ENCODE measurements at places on chromosomes 7 and 10.

- DNase-seq = no peak
Measured at GRCh38 chr7:66047426-66047825, 28.2 kb upstream of the ASL start.

- DNase-seq = no peak
Measured at GRCh38 chr7:81094952-81095351, 176.1 kb upstream of the SEMA3C start.

DNA sequence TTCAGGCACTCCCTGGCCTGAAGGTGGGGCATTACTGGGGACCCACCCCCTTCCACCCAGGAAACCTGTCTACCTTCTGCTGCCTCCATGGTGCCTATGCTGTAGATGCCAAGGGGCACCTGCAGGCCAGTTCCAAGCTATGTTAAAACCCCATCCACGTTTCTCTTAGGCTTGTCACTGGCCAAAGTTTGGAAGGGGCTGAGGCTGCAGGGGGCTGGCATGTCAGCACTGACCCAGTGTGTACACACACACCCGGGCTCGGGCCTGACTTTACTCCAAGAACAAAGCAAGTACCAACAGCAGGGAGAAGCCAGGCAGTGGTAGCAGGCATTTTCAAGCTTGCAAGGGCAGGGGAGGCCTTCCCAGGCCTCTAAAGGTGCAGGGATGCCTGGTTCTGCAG, 53.8 kb upstream of the PCDH15 start:
- DNase-seq = no peak

DNA sequence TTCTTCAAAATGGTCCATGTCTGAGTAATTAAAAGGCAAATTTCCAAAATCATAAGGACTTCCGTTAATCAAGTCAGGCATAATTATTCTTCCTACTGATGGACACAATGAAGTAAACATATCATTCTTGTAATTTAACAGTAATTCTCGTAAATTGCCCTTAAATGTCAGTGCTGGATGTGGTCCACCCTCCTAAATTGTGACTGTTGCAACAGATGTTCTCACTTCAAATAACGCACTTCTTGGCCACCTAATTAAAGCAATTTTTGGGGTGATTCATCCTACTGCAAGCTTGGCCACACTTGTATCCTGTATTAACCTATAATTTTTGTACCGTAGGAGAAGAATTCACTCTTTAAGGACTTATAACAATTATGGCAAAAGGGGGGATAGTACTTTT, 1.9 kb downstream of the COL1A2 start:
- DNase-seq = no peak

DNA sequence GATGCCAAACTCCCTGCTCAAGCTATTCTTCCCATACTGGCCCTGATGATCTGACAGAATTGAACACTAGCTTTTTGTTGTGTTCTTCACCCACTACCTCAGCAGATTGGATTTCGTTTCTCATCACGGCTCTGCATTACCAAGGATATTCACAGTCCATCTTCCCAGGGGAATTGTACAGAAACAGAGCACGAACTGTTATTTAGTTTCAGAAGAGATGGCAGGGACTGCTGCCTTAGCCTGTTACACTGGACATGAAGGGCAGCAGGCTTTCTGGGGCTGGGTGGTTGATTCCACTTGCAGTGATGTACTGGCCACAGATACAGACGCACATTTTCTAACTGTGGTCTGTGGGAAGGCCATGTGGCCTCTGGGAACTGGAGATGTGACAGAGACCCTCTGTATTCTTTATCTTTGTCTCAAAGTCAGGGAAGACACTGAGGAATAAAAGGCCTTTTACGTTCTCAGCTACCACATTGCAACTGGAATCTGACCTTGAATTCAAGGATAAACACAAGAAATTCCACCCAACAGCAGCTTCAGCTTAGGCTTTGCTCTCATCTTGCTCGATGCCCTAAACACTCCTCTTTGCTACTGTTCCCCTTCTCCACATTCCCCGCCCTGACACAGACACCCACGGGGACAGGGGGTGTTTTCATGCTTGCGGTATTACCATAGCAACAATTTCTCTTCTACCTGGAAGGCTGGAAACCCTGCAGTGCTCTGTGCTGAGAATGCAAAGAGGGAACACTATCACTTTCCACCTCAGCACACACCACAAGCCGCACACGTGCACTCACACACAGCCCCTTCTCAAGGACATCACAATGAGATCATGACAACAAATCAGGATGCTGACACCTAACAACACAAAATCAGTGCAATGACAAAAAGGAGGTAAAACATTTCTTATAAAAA, 81.7 kb downstream of the RNF216 start:
- peak; percentile 30 for DNase-seq

GRCh38 chr7:132609222-132609621, 33.0 kb upstream of the PLXNA4 start:
- DNase-seq = no peak

- no peak for DNase-seq
Measured at GRCh38 chr7:127655720-127656119, 3.7 kb downstream of the SND1 start.

DNA sequence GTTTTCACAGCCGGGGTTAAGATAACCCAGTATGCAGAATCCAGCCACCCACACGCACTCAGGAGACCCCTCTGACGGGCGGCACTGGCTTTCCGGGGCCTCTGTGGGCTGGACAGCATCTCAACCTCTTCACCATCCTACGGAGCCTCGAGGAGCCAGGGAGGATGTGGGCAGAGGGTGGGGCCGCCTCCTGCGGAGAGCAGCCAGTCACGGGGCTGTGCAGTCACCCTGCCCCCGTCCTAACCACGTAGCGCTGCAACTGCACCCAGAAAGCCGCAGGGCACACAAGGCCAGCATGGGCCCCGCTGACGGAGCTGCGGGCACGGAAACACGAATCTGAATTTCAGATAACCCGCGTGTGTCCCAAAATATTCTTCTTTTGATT, 270.3 kb downstream of the ELFN1 start:
- peak; percentile 69 for DNase-seq

Measured in stimulated activated CD8-positive, alpha-beta memory T cell treated with anti-CD3 and anti-CD28 coated beads, Interleukin-7, amount 100 ng/mL, for 24 hours (primary cell).